ENCODE measurements at places on chromosomes 6 and 20.

- no peak for DNase-seq
These were observed 181.2 kb downstream of the DTNBP1 start for GRCh38 chr6:15481390-15482291.

- DNase-seq: no peak
These were observed 114.9 kb downstream of the AKAP7 start for GRCh38 chr6:131250122-131250521.

DNA sequence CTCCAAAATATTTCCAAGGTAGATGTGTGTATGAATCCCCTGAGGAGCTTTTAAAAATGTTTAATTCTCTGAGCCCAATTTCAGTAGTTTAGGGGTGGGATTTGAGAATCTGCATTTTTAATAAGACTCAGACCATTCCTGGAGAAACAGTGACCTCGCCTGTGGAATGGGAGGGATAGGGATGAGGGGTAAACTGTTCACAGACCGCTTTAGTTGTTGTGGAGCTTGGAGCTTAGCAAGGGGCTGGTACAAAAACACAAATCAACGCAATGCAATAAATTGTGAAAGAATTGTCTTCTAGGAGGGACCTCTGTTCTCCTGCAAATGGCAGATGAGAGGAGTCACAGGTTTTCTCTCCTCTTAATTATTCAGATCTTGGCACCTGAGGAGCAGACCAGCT is 239.3 kb upstream of the SULF2 start:
- DNase-seq: no peak

GRCh38 chr6:78618970-78619369 is 248.4 kb upstream of the IRAK1BP1 start:
- no peak for DNase-seq

GRCh38 chr6:117354671-117355070 is 71.1 kb downstream of the ROS1 start:
- no peak for DNase-seq

GRCh38 chr6:129996387-129996786 is 22.0 kb upstream of the L3MBTL3 start:
- DNase-seq: no peak

GRCh38 chr6:52305948-52306767 is 21.6 kb upstream of the MCM3 start:
- no peak for DNase-seq

GRCh38 chr6:1313767-1314503 is 2.0 kb downstream of the FOXQ1 start:
- no peak for DNase-seq

GRCh38 chr6:133609415-133610226 is 279.3 kb upstream of the TCF21 start:
- no peak for DNase-seq

GRCh38 chr6:157531169-157531985 is 150.4 kb downstream of the ZDHHC14 start:
- DNase-seq: no peak

- no peak for DNase-seq
These were observed 548.2 kb upstream of the FLRT3 start for GRCh38 chr20:14885661-14886060.

DNA sequence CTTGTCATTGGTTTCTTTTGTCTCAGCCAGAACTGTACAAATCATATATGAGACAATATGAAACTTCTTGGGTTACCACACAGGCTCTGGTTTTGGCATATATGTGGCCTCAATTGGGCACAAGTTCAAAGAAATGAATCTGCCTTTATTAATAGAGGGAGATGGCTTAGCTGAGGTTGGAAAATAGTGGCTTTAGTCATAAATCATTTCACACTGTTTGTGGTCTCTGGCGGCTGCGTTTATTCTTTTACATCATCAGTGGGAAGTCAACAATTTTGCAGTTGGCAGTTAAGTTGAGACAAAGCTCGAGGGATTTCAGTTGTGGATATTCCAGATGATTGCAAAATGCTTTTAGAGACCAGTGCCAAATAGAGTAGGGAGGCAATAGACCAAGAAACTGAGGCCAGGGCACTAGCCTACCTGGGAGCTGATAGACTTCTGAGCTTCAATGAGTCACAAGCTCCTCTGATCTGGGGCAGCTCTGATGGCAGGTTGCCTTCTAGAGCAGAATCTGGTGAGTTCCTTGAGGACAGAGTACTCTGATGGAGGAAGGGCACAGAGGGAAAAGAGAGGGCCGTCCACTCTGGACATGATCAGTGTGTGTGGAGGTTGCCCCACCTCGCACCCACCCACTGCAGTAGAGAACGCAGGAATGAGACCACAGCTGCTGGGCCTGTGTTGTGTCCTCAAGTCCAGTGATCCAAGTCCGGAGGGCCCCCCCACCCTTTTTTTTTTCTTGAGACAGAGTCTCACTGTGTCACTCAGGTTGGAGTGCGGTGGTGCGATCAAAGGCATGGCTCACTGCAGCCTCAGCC is 73.5 kb downstream of the ARMC2 start:
- no peak for DNase-seq

GRCh38 chr6:33324125-33324524 is 6.6 kb upstream of the ZBTB22 start:
- DNase-seq: no peak

DNA sequence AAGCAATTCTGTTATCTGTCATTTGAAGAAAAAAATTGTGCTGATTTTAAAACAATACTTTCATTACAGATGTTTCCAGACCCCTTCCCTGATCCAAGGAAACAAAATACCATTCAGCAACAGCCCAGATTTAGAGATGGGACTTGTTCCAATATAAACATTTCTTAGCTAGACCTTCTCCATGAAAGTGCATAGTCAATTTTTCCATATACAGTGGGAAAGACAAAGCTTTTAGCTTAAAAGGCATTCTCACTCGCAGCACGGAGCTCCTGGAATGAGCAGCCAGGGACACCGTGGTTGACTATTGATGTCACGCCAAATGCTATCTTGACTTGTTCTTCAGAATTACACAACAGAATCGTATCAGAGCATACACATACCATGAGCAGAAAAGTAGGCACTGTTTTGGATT is 21.5 kb downstream of the LAMA4 start:
- no peak for DNase-seq

DNA sequence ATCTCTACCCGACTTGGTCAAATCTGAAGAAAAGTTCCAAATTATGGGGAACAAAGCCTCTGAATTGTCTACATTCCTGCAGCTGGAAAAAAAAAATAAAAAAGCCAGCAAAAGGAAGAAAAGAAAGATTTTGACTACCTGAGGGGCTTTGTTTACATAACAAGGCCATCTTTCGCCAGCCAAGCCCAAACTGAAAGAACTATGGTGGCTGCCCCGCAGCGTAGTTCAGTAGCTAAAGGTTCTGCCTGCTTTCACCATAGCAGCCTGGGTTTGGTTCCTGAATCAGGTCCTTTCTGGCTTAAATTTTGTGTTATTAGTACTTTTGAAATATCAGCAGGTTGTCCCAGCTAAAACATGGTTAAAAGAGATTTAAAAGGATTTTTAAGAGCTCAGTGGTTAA is 35.4 kb downstream of the ZNF133 start:
- no peak for DNase-seq

- DNase-seq: no peak
These were observed 85.3 kb downstream of the PTPN1 start for GRCh38 chr20:50595433-50595895.

DNA sequence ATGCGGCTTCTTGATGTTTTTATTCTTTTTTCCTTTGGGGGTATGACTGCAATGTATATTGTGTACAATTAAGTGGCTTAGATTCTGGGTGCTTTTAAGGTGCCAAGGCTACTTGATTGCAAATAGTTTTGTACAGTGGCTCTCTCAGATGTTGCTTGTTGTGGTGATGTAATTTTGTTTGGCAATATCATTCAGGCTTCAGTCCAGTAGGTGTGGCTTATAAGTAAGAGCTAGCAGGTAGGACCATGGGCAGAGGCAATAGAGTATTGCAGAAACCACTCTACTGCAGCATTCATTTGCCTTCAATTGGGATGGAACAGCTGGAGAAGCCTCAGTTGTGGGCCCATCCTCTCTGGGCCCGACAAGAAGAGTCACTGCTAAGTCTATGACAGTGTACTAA is 407.9 kb upstream of the MAN1A1 start:
- DNase-seq: no peak

DNA sequence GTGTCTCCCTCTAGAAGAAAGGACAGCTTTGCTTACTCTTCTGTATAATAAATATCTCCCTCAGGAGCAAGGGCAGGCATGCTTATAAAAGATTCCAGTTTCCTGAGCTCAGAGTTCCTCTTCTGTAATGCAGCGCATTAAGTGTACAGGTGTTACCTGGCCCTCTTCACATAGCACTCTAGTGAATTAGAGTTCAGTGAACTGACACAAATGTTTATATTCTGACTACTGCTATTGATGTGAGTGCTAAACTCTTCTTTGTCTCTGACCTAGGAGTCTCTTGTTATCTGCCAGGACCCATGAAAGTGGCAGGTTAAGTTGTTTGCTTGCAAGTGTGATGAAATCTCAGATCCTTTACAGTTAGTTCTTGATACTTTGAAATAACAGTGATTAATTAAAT is 33.5 kb downstream of the CYB5R4 start:
- DNase-seq: no peak

DNA sequence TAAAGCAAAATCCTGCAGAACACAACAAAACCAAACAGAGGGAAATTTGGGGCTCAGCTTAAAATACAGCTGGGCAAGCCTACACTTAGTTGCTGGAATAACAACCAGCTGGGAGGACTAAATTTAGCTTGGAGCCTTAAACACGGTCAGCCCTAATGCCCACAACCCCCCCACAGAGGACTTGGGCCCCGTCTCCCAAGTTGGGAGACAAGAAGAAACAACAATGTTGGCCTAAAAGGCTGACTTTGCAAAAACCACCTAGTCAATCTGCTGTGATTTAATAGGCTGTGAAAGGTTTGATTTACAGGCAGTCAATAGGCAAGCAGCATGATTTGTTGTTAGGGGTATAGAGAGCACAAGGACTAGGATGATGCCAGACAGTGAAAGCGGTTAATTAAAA is 40.3 kb upstream of the ARMC2 start:
- DNase-seq: no peak

DNA sequence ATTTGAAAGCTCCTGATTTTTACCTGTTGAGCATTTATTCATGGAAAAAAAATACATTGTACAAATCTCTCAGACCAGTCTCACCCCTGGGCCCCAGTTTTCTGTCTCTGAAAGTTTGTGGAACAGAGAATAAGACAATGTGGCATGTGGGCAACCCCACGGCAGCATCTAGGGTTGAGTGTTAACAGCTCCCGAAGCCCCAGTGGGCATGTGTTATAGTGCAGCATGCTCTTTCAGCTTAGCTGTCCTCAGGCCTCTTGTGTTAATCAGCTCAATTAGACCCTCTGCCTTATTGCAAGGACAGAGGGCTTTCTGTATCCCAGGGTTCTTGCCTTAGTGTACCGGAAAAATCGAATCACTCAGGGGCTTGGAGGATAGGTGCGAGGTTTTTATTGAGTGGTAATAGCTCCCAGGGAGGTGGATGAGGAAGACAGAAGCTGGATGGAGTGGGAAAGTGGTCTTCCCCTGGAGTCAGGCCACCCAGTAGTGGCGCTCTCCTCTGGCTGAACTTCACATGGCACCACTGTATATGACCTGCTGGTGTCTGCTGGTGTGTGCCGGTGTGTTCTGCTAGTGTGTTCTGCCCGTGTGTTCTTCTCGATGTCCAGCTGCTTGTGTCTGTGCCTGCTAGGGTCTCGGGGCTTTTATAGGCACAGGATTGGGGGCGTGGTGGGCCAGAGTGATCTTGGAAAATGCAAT is 382.8 kb downstream of the EPM2A start:
- no peak for DNase-seq

GRCh38 chr6:47492355-47492754 is 14.8 kb downstream of the CD2AP start:
- DNase-seq: no peak

DNA sequence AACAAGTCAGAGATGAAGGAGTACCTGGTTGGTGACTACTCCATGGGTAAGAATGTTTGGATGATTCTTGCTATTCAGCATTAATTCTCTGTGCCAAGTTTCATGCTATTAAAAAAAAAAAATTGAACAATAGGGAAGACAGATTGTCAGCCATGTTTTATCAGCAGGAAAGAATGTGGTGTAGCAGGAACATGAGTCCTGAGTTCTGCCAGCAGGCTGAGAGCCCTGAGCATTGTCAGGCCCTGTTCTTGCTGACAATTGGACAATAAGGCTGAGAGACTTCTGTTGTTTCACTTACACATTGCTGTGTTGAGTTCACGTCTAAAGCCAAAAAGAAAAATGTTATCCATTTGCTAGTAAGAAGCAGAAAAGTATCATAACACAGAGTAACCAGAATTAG is 70.4 kb upstream of the SMIM28 start:
- DNase-seq: no peak

- no peak for DNase-seq
These were observed 10.3 kb downstream of the GFRA4 start for GRCh38 chr20:3652676-3653596.

DNA sequence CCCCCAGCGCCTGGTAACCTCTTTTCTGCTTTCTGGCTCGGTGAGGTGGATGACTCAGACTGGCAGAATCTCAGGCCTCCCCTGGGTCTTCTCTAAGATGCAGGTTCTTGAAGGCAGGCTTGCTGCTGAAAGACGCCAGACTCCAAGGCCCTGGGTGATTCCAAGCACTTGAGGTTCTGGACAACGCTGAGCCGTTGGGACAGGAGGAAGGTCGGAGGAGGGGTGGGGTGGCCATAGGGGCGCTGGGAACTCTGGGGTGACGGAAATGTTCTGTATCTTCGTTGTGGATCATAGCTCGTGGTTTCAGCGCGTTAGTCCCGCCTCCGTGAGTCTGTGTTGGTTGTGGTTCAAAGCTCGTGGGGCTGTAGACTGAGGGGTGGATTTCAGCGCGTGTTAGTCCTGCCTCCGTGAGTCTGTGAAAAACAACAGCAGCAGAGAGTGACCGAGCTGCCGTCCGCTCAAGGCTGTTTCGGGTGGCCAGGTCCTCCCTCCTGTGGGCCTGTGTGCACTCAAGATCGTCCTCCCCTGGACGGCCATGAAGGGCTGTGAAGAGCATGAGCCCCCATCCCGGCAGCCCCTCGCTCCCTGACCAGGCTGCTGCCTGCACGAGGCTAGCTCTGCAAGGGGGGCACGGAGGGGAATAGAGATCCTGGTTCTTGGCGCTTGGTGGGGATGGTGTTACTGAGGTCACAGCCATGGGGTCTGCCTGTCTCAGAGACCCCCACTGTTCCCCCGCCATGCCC is 7.7 kb downstream of the NTSR1 start:
- no peak for DNase-seq

- DNase-seq: no peak
These were observed 8.0 kb downstream of the SLC12A5 start for GRCh38 chr20:46037036-46037435.

DNA sequence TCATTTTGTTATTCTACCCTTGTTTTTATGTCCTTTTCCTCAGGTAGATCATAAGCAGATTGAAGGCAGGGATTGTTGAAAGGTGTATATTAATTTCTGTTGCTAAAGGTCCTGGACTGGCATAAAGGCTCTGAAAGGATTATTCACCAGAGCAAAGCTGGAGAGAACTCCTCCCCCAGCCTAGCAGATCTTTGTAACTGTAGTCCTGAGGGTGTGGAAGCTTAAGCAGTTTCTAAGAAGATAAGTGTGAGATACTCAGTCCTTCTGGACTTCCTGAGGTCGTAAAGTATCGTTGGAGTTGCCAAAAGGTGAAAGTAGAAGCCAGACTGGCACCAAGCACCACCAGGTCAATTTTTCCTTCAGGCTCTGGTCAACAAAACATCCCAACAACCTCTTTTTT is 24.2 kb downstream of the CGA start:
- DNase-seq: no peak
